ENCODE measurements at places on chromosomes 3 and 15. TPM values are rescaled to one million over a fixed set of nuclear protein-coding genes. Genes with fewer than 3 reads are reported as not detected.

DNA sequence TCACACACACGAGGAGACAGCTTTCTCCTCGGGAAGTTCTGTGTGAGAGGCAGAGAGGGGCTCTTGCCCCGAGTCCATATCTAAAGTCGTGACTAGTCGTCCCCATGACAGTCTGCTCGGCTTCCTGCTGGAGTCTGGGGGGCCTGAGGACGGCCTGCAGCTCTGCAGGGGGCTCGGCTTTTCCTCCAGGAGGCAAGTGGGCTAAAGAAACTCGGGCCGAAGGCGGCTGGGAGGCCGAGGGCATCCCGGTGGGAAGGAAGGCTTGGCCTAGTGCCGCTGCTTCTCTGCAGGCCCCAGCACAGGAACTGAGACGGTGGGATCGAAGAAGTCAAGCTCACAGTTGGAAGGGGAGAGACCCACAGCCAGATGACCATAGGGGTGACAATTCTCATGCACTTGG lies 25.4 kb upstream of the PIGZ start:
- no peak for DNase-seq
- no peaks in the 10 kb centered on the region for H3K27me3 ChIP-seq
- H3K4me3 ChIP-seq, result no peak overlapping the region

- peaks cover 3% of the 10 kb centered on the region for H3K4me1 ChIP-seq
- no peak overlapping the region for H3K27ac ChIP-seq
- H3K27me3 ChIP-seq, result no peaks in the 10 kb centered on the region
- no peak for DNase-seq
- no peaks in the 10 kb centered on the region for H3K36me3 ChIP-seq
- no peak overlapping the region for H3K4me3 ChIP-seq
These were observed 318.1 kb upstream of the MCTP2 start for GRCh38 chr15:93913310-93913709.

DNA sequence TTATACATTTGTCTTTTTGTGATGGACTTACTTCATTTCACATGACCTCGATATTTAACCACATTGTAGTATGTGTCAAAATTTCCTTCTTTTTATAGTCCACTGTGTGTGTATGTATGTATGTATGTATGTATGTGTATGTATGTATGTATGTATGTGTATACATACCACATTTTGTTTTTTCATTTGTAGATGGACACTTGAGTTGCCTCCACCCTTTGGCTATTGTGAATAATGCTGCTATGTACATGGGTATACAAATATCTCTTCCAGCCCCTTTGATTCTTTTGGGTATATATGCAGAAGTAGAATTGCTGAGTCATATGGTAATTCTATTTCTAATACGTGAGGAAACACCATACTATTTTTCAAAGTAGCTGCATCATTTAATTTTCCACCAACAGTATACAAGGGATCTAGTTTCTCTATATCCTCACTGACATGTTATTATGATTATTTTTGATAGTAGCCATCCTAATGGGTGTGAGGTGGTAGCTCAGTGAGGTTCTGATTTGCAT lies 228.2 kb downstream of the OPA1 start:
- H3K4me3 ChIP-seq, result no peak overlapping the region
- DNase-seq, result no peak
- H3K4me1 ChIP-seq, result peaks cover 6% of the 10 kb centered on the region
- H3K36me3 ChIP-seq, result no peaks in the 10 kb centered on the region

DNA sequence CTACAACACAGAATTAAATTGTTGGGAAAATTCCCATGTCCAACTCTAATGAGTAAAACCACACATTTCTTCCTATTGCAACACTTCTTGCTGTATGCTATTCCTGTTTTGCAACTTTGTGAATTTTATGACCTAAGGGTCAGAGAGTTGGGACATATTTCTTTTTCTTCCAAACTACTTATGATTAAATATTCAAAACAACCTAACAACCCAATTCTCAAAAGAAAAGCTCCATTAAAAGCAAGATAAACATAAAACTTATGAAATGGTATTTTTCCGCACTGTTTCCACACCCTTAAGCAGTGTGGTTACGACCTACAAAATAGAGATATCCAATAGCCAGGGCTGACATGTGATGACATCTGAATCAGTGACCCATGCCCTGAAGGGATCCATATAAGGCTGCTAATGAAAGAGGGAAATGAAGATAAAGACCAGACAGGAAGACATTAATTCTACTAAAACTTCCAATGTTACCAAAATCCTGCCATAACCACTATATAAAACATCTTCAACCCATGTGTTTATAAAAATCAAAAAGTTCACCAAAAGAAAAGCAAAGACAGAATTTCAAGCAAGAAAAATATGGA lies 45.6 kb downstream of the DMXL2 start:
- no peaks in the 10 kb centered on the region for H3K4me1 ChIP-seq
- no peak for DNase-seq
- H3K36me3 ChIP-seq, result no peaks in the 10 kb centered on the region
- no peak overlapping the region for H3K4me3 ChIP-seq

- no peaks in the 10 kb centered on the region for H3K36me3 ChIP-seq
- H3K27ac ChIP-seq, result no peak overlapping the region
- no peak overlapping the region for H3K4me3 ChIP-seq
- DNase-seq, result no peak
- no peaks in the 10 kb centered on the region for H3K4me1 ChIP-seq
- no peaks in the 10 kb centered on the region for H3K27me3 ChIP-seq
These were observed 279.7 kb upstream of the GOLGA6L4 start for GRCh38 chr15:83955806-83956265.

STRIT1 gene
- total RNA-seq, result not detected

CEP152 gene
- 14.8 TPM for total RNA-seq
